ENCODE measurements at places on chromosomes 5 and 9. TPM values are rescaled to one million over a fixed set of nuclear protein-coding genes. Genes with fewer than 3 reads are reported as not detected.

The NME5 gene
- 22.4 TPM for total RNA-seq

The MIER3 gene
- total RNA-seq: 37.6 TPM

The ALDH1A1 gene
- 20.8 TPM for total RNA-seq

The HTR1A gene
- 5.5 TPM for total RNA-seq

The GCNT4 gene
- total RNA-seq: 0.92 TPM

The MUSK gene
- total RNA-seq: 3.2 TPM

The WDR31 gene
- total RNA-seq: 5.3 TPM

The HARS2 gene
- total RNA-seq: 28.1 TPM

The RPP25L gene
- total RNA-seq: 12.7 TPM

The EPB41L4A gene
- 51.2 TPM for total RNA-seq

The CAMLG gene
- total RNA-seq: 61.8 TPM

The PAEP gene
- total RNA-seq: not detected

The TAS2R1 gene
- total RNA-seq: not detected

The FAM78A gene
- 2.5 TPM for total RNA-seq

The KCNV2 gene
- total RNA-seq: not detected

The FASTKD3 gene
- total RNA-seq: 15.7 TPM

The PDCD1LG2 gene
- 0.23 TPM for total RNA-seq

The TMEM252 gene
- total RNA-seq: not detected

The TUSC1 gene
- 11.5 TPM for total RNA-seq

The SV2C gene
- total RNA-seq: 34.4 TPM

The CFAP90 gene
- total RNA-seq: 13.4 TPM

The ARID3C gene
- 0.69 TPM for total RNA-seq

The TLX3 gene
- not detected for total RNA-seq

The FIBCD1 gene
- 2.1 TPM for total RNA-seq

The BSPRY gene
- total RNA-seq: 0.69 TPM

The GABRA1 gene
- 76.6 TPM for total RNA-seq

The PCDHGA12 gene
- total RNA-seq: 7.4 TPM

The MYORG gene
- total RNA-seq: 6.2 TPM

The CCDC152 gene
- 14.1 TPM for total RNA-seq

The UGT3A2 gene
- total RNA-seq: 0.69 TPM

The PRLR gene
- total RNA-seq: 4.6 TPM

The RAB24 gene
- 15.2 TPM for total RNA-seq

All from diencephalon (tissue), 1 donor.